T-helper 2 cell (primary cell): ENCODE measurements at places on chromosomes 6 and 20.

- no peak for DNase-seq
Observed at GRCh38 chr20:33465481-33466302, 22.1 kb upstream of the SNTA1 start.

GRCh38 chr6:52087498-52087999, at the start of gene PKHD1:
Gene PKHD1 (minus strand): TSS chr6:52087613. CDS start chr6:52084933, 2,680 bp downstream.
- DNase-seq, result no peak

DNA sequence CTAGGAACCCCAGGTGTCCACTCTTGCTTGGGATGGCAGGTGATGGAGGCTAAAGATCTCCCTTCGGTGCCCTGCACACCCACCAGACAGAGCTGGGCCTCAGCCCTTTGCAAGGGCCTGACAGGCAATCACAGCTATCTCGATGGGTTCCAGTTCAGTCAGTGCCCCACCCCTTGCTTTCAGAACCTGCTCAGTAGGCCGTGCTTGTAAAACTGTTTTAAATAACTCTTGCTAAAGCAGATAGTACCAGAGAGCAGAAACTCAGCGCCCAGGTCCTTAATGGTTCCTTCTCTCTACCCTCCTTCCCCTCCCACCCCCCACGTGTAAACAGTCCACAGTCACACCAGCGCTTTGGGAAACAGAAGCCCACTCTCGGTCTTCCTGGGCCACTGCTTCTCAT, 39.2 kb downstream of the C6orf132 start:
- no peak for DNase-seq

GRCh38 chr6:158625881-158626305, 18.6 kb downstream of the DYNLT1 start:
- no peak for DNase-seq

- DNase-seq, result no peak
Observed at GRCh38 chr20:4151991-4152695, 136.8 kb upstream of the RNF24 start.

GRCh38 chr6:35291491-35291890, 6.1 kb upstream of the DEF6 start:
- DNase-seq, result no peak

- DNase-seq, result no peak
Observed at GRCh38 chr6:502761-503160, 111.2 kb downstream of the IRF4 start.

DNA sequence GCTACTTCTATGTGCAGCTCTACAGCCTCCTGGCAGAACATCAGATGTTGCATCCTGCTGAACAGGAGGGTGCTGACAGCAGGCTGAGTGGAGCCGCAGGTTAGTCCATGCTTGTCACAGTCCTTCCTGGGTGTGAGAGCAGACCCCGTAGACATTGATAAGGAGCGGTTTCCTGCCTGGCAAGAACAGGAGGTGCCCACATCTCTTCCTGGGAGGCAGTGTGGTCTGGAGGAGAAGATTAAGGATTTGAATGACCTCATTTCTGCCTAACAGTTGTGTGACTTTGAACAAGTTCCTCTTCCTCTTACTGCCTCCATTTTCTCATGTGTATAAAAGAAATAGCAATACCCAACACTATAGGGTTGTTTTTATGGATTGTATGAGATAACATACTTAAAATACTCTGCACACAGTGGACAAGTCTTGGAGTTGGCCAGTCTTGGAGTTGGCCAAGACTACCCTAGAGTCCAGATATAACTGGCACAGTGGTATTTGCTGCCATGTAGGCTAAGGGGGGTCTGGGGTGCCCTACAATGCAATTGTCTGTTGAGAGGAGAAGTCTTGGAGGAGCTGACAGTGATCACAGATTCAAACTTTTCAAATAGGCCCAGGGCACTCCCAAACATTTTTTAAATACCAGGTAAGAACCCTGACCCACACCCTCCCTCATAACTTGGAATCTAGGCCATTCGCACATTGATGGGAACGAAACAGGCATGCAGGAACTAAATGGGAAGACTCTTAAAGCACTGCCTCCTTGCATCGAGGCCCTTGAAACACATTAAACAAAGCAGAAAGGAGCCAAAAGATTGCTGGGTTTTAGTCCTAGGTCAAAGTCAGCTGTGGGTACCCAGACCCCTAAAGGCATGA, 32.6 kb upstream of the TBC1D7 start:
- DNase-seq, result no peak
